ENCODE measurements at places on chromosomes 3 and 15.
A peak's percentile ranks its signal among the peaks of the same experiment; 100 is the strongest.

GRCh38 chr15:85019815-85020590 is 38.3 kb downstream of the PDE8A start:
- DNase-seq: no peak

GRCh38 chr3:101932326-101933068 is 83.2 kb downstream of the NFKBIZ start:
- no peak for DNase-seq

DNA sequence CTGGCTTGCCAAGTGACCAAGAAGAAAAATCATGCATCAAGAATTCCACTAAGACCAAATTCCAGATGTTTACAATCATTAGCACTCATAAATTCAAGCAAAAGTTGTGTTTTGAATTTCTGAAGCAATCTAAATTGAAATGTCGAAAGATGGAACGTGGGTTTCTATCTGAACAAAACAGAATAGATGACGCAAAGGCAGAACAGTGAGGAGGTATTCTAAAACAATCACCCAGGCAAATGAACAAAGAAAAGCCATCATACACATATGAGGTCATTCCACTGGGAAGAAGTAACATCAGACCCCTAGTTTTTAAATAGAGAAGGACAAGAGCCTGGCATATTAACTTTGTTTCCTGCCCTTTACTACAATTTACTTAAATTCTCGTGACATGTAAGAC is 58.0 kb downstream of the MCF2L2 start:
- DNase-seq: peak; percentile 17

DNA sequence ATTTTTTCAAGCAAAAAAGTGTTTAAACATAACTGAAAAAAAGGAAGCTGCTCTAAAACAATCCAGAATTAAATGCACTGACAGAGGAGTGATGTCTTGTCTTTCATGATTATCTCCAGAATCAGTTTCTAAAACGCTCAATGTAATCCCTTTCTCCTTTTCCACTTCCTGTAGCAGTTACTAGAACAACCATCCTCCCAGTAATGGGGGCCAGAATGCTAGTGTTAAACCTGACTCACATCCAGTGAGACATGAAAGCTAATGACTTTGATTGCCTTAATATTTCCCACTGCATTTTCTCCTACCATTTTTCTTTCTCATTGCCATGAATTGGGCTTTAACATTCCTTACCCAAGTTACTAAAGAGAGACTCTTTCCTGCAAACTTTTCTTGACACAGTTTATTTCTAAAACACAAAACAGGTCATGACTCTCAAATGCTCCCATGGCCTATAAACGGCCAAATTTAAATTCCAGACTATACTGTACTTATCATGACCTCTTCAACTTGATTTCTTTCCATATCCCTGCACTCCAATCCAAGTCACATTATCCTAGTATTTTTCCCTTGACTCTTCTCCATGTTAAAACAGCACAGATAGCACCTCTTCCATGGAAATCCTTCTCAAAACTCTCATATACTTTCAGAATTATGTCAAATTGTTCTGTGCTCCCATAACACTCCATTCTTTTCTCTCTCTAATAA is 341.4 kb downstream of the NAALADL2 start:
- DNase-seq: peak; percentile 20

GRCh38 chr15:52790941-52791751 is 1.0 kb upstream of the ONECUT1 start:
- no peak for DNase-seq

- no peak for DNase-seq
Measured at GRCh38 chr15:100256970-100257650, 84.7 kb downstream of the ADAMTS17 start.

DNA sequence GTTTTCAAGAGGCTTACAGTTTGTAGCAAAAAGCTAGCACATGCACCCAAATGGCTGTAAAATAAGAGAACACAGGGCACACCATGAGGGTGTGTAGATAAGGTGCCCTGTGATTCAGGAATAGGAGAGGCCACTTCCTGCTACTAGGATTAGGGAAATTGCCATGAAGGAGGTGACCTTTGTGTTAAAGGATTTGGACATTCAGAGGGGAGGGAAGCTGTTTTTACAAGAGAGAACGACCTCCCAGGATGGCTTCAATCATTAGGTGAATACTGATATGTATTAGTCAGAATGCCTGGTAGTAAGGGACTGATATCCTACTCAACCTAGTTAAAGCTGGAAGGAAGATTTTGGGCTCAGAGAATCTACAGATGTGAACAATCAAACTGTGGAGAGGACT is 35.7 kb upstream of the ABHD17C start:
- no peak for DNase-seq

DNA sequence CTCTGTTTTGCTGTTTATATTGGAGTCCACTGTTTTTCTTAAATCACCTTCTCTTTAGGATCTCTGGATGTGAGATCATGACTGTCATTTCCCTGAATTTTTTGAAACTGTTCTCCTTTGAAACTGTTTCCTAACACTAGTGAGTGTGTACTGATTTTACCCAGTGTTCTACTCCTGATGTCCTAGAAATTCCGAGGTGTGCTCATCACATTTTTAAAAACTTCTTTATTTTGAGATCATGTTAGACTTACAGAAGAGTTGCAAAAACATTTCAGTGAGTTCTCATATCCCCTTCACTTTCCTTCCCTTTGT is 292.6 kb downstream of the NFKBIZ start:
- DNase-seq: peak; percentile 9

GRCh38 chr15:94287794-94288246 is 56.5 kb downstream of the MCTP2 start:
- DNase-seq: no peak

GRCh38 chr3:120763601-120764000 is 21.1 kb downstream of the GTF2E1 start:
- DNase-seq: no peak

GRCh38 chr15:93348711-93349545 is 259.9 kb upstream of the RGMA start:
- no peak for DNase-seq

GRCh38 chr15:36075333-36075732 is 504.1 kb upstream of the CDIN1 start:
- DNase-seq: peak; percentile 85

- DNase-seq: no peak
Measured at GRCh38 chr3:149459491-149460059, 14.9 kb upstream of the TM4SF4 start.

DNA sequence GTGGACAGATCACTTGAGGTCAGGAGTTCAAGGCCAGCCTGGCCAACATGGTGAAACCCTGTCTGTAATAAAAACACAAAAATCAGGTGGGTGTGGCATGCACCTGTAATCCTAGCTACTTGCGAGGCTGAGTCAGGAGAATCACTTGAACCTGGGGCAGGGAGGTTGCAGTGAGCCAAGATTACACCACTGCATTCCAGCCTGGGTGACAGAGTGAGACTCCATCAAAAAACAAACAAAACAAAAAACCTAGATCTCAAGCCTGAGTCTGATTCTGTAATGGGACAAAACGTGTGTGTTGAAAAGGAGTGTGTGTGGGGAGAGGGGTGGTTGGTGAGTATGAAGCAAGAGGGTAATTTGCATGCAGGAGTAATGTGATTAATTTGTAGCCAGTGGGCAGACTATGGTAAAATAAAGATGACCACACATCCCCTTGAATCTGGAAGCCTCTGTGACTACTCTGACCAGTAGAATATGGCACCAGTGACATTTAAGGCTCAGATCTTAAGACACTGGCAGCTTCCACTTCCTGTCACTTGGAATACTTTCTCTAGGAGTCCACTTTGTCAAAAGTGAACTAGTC is 18.4 kb upstream of the OPA1 start:
- DNase-seq: no peak

DNA sequence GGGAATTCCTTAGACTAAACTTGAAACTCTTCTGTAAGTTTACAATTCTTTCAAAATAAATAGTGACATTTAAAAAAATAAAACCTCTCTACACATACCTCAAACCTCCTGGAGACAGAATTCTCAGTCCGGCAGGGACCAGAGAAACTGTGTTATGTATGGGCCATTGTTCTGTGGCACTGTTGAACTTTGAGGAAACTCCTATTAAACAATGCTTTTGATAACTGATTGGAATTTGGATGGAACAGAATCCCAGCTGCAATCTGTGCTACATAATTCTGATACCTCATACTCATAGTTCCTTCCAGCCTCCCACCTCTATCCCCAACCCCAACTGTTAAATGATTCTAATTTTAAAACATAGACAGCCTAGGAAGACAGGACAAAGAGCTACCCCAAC is 85.0 kb downstream of the TM4SF4 start:
- DNase-seq: no peak

DNA sequence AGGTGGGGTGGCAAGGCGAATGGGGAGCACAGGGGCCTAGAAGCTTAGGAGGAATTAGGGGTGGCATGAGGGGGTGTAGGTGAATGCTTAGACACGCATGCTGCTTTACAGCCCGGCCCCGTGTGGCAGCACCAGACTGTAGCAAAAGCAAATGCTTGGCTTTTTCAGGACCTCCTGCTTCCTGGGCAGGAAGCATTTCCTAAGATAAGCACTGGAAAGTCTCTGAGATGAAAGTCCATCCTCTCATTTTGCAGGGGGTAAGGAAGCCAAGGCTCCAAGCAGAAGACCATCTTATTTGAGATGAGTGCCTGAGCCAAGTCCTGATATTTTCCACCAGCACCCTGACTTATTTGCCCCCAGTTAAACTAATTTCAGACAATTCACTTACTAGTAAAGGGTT is 12.9 kb downstream of the SSUH2 start:
- no peak for DNase-seq

- peak; percentile 94 for DNase-seq
Measured at GRCh38 chr3:157913741-157914150, 192.5 kb downstream of the SHOX2 start.

GRCh38 chr3:195897081-195897852 is 11.1 kb downstream of the TNK2 start:
- peak; percentile 66 for DNase-seq

GRCh38 chr3:123781571-123782275 is 102.4 kb downstream of the MYLK start:
- DNase-seq: no peak

DNA sequence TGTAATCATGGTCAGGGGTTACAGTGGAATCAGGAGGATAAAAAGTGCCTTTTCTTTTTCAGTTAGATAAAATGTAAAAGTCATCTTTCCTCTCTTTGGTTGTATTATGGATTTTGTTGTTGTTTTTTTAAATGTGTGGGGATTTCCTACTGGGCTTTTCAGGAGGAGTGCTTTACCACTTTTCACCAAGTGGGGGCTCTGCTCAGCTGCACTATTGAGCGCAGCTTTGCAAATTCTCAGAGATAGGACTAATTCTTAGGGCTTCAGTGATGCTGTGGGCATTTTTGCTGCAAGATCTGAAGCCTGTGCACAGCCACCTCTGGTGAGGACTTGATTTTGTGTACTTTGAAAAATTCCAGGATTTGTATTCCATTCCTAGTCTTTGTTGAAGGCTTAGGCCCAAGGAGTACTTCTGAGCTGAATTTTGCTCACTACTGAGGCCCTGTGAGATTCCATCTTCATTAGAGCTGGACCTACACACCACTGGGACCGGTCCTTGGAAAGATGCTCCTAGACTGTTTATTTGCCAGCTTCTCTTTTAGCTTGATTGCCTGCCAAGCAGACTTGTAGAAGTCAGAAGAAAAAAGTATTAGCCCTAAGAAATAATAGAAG is 7.5 kb downstream of the GNB5 start:
- DNase-seq: peak; percentile 69

- DNase-seq: no peak
Measured at GRCh38 chr3:12370758-12371157, 81.9 kb downstream of the PPARG start.
